Sigmoid colon (tissue), 7 donors: ENCODE measurements at places on chromosomes 6 and 20. TPM values are rescaled to one million over a fixed set of nuclear protein-coding genes. Genes with fewer than 3 reads are reported as not detected.

Gene TTK
- total RNA-seq, result 0.55 TPM

Gene SLC17A3
- total RNA-seq, result not detected

Gene OR2J3
- total RNA-seq, result not detected

Gene LPA
- not detected for total RNA-seq

Gene SLC24A3
- 13.5 TPM for total RNA-seq

Gene REM1
- total RNA-seq, result 5.3 TPM

Gene EYA2
- 3.2 TPM for total RNA-seq
